Chondrocyte (in vitro differentiated cells): ENCODE measurements at places on chromosomes 2 and 18. TPM values are rescaled to one million over a fixed set of nuclear protein-coding genes. Genes with fewer than 3 reads are reported as not detected.

- H3K4me3 ChIP-seq: no peak overlapping the region
- peaks cover 10% of the 10 kb centered on the region for H3K4me1 ChIP-seq
- no peaks in the 10 kb centered on the region for H3K36me3 ChIP-seq
- H3K27me3 ChIP-seq: peaks cover 9% of the 10 kb centered on the region
- no peak for DNase-seq
- no peak overlapping the region for H3K27ac ChIP-seq
Measured at GRCh38 chr2:41484858-41485234, 563.0 kb upstream of the PKDCC start.

The RSAD2 gene
- total RNA-seq: 0.12 to 0.22 TPM in 2 of 3 replicates, not detected in the other

The ALMS1 gene
- total RNA-seq: 20.0 to 21.4 TPM (median 20.3 TPM) in 3 replicates

The LINC00305 gene
- not detected in 3 replicates for total RNA-seq

The STON1 gene
- 8.7 to 18.0 TPM (median 9.6 TPM) in 3 replicates for total RNA-seq
